GM20000 (cell line): ENCODE measurements at places on chromosomes 11 and 22.
A peak's percentile ranks its signal among the peaks of the same experiment; 100 is the strongest.

GRCh38 chr11:57482782-57483561 is 22.6 kb downstream of the RTN4RL2 start:
- DNase-seq = peak; percentile 89

- DNase-seq = no peak
These were observed 38.2 kb downstream of the KIAA0930 start for GRCh38 chr22:45202333-45203149.

DNA sequence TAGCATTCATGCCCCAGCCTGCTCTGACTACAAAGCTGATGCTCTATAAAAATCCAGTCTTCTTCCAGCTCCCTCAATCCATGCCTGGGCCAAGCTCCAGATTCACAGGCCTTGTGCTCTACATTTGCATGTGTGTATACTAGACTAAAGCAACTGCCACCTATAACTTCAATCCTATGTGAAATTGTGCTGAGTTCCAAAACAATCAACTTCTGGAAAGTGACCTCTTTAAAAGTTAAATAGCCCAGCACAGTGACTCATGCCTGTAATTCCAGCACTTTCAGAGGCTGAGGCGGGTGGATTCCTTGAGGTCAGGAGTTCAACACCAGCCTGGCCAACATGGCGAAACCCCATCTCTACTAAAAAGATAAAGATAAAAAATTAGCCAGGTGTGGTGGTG is 114.3 kb upstream of the ZC3H12C start:
- DNase-seq = no peak

- DNase-seq = no peak
These were observed 135.8 kb upstream of the TIMP3 start for GRCh38 chr22:32665676-32666075.

GRCh38 chr11:47603295-47603694 is 9.1 kb upstream of the C1QTNF4 start:
- no peak for DNase-seq

- DNase-seq = no peak
These were observed 55.7 kb upstream of the TOP3B start for GRCh38 chr22:22038178-22038880.

GRCh38 chr22:29329581-29329980 is 14.1 kb upstream of the RASL10A start:
- no peak for DNase-seq

GRCh38 chr11:36116161-36116560 is 172.3 kb downstream of the LDLRAD3 start:
- no peak for DNase-seq
